ENCODE measurements at places on chromosomes 12 and 14.

GRCh38 chr14:55245657-55246268, 25.5 kb upstream of the FBXO34 start:
- no peak for DNase-seq

DNA sequence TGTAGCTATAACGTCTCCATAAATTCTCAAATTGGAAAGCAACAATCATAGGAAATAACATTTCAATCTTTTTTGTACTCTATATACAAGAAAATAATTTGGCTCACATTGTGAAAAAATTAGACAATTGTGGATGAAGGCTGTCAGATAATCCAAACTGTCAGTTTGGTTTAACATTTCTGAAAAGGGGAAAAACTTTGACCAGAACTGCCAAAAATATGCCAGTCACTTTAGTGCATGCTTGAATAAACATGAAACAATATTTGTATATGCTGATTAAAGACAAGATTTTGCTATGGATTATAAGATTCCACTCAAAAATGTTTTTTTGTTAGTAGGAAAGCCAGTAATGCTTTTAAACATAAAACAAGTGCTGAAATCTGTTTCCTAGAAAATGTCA, 38.9 kb downstream of the CCDC59 start:
- no peak for DNase-seq

DNA sequence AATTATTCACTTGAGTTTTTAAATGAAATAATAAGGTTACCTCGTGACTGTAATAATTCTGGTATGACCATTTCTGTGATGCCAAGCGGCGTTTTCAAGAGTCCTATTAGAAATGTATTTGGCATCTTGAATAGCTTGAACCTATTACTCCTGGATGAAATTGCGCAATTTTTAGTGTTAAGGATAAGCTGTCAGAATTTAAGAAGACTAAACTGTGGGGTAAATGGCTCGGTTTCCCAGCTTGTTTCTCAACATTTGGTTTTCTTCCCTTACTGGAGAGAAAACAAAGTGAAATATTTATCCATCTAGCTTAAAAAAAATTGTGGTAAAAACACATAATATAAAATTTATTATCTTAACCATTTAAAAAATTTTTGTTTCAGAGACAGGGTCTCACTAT, 26.8 kb downstream of the PCNX1 start:
- DNase-seq: no peak

- no peak for DNase-seq
Observed at GRCh38 chr12:95701275-95701674, 89.3 kb downstream of the NTN4 start.

DNA sequence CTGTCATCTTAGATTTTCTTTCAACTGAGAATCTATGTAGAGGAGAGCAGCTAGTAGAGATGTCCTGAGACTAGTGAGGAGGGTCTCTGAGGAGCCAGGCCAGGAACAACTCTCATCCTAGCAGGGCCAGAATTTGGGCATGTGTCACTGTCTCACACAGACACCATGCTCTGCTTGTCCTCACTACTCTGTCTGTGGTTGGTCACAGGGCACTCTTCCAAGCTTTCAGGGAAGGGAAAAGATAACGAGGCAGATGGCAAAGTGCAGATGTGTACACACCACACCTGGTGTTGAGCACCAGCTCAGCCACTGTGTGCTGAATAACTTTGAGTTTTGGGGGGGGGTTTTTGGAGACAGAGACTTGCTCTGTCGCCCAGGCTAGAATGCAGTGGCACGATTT, 2.5 kb downstream of the SSPN start:
- no peak for DNase-seq

- DNase-seq: no peak
Observed at GRCh38 chr14:102491786-102492530, 17.6 kb downstream of the ANKRD9 start.

- DNase-seq: no peak
Observed at GRCh38 chr12:97756066-97756666, 293.6 kb downstream of the RMST start.

DNA sequence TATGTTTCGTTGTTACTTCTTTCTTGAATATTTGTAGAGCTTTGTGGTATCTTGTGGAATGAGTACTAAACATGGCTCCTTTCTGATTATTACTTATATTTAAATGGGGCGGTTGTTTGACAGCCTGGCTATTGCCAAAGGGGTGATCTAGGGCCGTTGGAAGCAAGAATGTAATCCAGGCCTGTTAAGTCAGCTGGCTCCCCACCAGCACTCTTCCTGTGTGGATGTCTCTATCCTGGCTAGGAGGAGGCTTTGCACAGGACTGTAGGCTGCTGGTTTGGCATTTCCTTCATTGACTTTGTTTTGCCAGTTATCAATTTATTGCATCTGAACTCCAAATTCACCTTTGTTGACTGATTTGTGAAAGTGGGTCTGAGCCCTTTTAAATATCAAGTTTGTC, 5.6 kb downstream of the FAM234B start:
- no peak for DNase-seq

GRCh38 chr14:51884086-51884927, 23.9 kb downstream of the GNG2 start:
- no peak for DNase-seq

DNA sequence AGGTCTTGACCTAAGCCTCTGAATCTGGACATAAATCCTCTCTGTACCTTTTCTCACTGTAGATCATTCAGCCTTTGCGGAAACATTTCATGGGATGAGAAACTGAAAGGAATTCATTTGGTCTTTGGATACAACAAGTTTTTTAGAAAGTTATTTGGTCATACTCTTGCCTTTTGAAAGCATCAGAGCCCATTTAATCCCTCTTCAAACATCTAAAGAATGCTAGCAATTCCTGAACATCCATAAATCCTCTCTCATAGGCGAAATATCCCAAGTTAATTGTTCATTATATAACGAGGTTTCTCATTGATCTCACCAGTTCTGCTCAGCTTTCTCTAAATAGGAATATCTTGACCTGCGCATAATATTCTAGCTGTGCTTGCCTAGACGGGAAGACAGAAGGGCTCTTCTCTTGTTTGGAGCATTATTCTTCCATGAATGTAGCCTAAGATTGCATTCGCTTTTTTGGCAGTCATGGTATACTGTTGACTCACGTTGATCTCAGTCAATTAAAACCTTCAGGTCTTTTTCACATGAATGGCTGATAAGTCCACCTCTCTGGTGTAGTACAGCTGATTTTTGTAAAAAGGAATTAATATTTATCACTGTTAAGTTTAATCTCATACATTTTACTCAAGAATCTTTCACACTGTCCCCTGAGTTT, 24.1 kb downstream of the NTN4 start:
- DNase-seq: peak; percentile 81

Measured in COLO829 (cell line).